Substantia nigra (tissue), 51 donors: ENCODE measurements at places on chromosomes 13 and 19.

- no peak for DNase-seq
These were observed 11.2 kb downstream of the KDM4B start for GRCh38 chr19:4980067-4980466.

DNA sequence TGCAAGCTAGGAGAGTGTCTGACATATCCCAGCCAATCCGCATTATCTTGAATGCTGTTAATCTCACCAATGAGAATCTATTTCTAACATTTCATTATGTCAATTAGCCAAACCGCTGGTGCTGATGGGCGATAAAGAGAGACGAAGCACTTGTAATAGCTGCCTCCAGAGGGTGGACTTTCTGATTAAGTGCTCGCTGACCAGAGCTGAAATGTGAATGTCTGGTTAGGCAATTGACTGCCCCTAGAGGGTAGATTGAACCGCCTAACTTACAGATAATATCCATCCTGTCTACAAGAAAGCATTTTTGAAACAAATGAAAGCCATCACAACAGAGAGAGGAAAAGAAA is 552 bp upstream of the GRWD1 start:
- DNase-seq = peak; percentile 47

DNA sequence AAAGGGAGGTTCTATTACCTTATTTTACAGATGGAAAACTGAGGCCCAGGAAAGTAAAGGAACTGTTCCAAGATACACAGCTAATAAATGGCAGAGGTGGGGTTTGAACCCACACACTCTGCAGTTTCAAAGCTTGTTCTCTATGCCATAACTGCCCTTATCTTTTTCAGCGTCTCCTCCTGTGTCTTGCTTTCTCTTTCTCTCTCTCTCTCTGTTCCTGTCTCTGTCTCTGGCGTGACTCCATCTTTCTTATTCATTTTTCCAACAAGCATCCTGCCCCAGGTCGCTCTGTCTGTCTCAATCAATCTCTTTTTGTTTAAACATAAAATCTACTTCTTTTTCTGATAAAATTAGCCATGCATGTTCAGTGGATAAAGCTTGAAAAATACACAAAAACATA is 3.2 kb upstream of the IFNL4 start:
- no peak for DNase-seq

GRCh38 chr19:42097461-42097860 is 21.5 kb downstream of the ZNF574 start:
- DNase-seq = no peak

DNA sequence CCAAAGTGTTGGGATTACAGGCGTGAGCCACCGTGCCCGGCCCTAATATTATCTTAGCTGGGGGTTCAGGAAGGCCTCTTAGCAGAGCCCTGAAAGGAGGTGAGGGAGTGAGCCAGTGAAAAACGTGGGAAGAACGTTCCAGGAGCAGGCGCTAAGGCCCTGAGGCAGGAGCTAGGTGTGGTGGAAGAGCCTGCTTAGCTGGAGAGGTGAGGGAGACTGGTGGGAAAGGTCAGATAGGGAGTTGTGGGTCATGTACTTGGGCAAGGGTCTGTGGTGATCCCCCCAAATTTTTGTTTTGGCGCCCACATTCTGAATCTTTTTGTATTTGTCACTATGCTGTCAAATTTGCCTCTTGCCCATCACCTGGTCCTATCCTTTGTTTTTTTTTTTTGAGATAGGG is 5.1 kb upstream of the INAFM1 start:
- DNase-seq = no peak

GRCh38 chr13:33249894-33250293 is 35.7 kb downstream of the STARD13 start:
- DNase-seq = no peak

- no peak for DNase-seq
These were observed 96.8 kb upstream of the KLF12 start for GRCh38 chr13:74230984-74231501.

- DNase-seq = no peak
These were observed 18.4 kb downstream of the CYTH2 start for GRCh38 chr19:48487544-48487943.

DNA sequence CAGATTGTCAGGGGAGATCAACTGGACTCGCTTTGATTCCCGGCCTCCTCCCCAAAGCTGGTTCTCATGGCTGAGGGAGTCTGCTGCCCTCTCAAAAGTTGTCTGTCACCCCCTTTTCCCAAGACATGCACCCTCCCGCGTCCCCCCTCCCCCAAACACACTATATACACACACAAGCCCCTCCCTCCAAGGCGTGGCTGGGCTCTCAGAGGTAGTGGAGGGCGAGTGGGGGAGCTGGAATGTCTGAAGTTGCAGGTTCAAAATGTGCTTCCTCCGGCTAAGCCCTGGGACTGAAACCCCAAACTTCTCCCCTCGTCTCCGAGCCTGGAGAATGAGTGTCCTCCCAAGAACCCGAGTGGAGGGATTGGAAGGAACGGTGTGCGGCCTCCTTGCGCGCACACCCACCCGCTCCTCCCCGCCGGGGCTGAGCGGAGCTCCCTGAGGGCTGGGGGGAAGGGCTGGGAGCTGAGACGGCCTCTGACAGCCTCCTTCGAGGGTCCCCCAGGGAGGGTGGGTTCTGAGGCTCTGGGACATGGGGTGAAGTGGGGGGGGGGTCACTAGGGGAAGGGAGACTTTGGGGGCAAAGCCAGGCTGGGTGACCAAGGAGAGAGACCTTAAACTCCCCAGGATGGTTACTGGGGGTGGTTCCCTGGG is 9.9 kb upstream of the MEIS3 start:
- DNase-seq = no peak

GRCh38 chr13:27374650-27375049 is 49.8 kb upstream of the GTF3A start:
- peak; percentile 18 for DNase-seq
